ENCODE measurements at places on chromosomes 2 and 18.

DNA sequence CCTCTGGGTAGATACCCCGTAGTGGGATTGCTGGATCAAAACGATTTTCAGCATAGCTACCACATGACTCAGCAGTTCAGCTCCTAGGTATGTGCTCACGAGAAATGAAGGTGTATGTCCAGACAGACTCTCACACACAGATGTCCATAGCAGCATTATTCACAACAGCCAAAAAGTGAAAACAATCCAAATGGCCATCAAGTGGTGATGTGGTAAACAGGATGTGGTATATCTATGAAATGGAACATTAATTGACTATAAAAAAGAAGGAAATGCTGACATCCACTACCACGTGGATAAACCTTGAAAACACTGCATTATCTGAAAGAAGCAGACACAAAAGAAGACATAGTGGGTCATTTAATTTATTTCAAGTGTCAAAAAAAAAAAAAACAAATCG is 241.9 kb downstream of the EIPR1 start:
- DNase-seq = no peak

DNA sequence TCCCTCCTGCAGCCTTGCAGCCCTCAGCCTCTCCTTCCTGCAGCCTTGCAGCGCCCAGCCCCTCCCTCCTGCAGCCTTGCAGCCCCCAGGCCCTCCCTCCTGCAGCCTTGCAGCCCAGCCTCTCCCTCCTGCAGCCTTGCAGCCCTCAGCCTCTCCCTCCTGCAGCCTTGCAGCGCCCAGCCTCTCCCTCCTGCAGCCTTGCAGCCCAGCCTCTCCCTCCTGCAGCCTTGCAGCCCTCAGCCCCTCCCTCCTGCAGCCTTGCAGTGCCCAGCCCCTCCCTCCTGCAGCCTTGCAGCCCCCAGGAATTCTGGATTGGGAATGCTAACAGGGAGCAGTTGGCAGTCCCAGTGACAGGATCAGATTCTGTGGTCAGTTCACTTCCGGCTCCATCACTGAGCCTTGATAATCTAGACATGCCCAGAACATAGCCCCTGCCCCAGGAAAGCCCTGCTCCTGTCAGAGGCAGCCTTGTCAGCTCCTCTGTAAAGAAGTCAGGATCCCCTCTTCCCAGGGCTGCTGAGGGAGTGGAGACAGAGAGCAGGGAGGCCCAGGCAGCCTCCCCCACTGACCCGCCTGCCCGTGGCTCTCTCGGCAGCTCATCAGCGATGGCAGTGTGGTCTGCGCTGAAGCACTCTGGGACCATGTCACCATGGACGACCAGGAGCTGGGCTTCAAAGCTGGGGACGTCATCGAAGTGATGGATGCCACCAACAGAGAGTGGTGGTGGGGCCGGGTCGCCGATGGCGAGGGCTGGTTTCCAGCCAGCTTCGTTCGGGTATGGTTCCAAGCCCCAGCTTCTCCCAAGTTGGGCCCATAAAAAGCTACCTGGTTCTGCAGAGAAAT is 54.8 kb downstream of the FAM168B start:
- DNase-seq = no peak

DNA sequence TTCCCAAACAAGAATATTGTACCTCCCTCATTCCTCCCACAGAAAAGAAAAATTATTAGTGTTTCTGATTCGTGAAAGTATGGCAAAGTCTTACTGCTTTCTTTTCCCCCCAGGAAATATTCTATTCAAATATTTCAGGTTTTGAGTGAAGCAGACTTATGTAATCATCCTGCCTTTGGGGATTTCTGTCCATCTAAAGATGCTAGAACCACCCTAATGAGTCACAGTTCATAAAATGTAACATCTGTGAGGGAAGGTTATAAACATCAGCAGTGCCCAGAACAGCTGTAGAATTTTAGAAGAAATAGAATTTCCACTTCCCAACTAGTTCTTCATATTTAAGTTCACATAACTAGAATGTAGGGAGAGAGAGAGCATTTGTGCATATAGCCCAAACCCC is 39.0 kb downstream of the EEF1B2 start:
- DNase-seq = no peak

DNA sequence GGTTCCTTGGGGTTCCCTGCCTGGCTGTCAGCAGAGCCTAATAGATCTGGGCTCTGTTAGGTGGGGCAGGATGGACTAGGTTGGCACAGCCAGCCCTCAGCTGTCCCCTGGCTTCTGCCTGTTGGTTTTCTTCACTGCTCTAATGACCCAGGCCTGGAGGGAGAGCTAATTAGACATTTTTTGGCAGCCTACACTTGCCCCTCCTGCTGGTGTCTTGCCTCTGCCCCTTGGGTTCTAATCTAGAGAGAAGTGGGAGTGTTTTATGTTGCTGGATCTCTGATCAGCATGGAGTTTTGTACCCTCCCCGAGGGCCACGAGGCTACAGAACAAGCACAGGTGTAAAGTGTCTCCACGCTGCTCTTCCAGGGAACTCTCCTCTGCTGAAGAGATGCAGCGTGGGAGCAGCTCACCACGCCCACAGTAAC is 199.4 kb upstream of the RASGRP3 start:
- DNase-seq = no peak

DNA sequence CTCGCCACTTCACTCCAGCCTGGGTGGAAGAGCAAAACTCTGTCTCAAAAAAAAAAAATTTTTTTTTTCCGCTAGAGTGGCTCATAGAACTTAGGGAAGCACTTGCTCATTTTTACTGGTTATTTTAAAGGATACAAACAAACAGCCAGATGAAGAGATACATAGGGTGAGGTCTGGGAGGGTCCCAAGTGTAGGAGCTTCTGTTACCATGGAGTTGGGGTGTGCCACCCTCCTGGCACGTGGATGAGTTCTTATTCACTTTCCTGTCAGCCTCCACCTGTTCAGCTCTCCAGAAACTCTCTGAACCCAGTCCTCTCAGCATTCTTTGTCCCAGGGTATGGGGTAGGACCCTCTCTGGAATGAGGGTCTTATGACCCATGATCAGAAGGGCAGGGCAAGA is 4.9 kb upstream of the MAT2A start:
- DNase-seq = no peak

GRCh38 chr18:44672506-44672905 is 8.2 kb upstream of the SETBP1 start:
- no peak for DNase-seq

- no peak for DNase-seq
Measured at GRCh38 chr2:227368574-227368973, 10.5 kb downstream of the TM4SF20 start.

DNA sequence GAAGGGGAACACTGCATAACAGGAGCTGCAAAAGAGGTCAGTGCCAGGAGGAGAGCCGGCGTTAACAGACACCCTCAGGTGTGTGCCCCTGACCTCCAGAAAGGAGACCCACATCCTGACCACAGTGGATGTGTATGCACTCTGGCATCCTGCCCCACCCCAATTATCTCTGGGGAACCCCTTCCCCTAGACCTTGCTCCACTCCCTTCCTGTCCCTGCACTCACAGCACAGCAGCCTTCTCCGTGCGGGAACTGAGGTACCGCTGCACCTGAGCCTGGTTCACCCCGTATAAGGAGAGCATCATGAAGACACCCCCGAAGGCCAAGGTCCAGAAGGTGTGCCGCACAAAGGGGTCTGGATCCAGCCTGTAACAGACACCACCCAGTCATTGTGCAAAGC is 7.3 kb upstream of the ATRAID start:
- DNase-seq = no peak
